ENCODE measurements at places on chromosomes 16 and 17. TPM values are rescaled to one million over a fixed set of nuclear protein-coding genes. Genes with fewer than 3 reads are reported as not detected.

HOXB8 gene
- not detected for total RNA-seq

GCSH gene
- total RNA-seq = 16.3 TPM

NOD2 gene
- total RNA-seq = 1.2 TPM

RAMP2 gene
- 2.1 TPM for total RNA-seq

VTN gene
- 0.46 TPM for total RNA-seq

USP36 gene
- total RNA-seq = 18.9 TPM

FOXC2 gene
- 2.3 TPM for total RNA-seq

DPEP1 gene
- total RNA-seq = 0.39 TPM

CACNA1H gene
- total RNA-seq = 0.07 TPM

RSAD1 gene
- total RNA-seq = 28.2 TPM

DYNLRB2 gene
- not detected for total RNA-seq

TP53TG3F gene
- total RNA-seq = not detected

C17orf113 gene
- total RNA-seq = 0.26 TPM

STUB1 gene
- 131 TPM for total RNA-seq

TMEM114 gene
- not detected for total RNA-seq

Measured in pulmonary artery endothelial cell (primary cell).